ENCODE measurements at places on chromosomes 6 and 20.
A peak's percentile ranks its signal among the peaks of the same experiment; 100 is the strongest.

GRCh38 chr20:4193069-4193452, 177.7 kb upstream of the RNF24 start:
- DNase-seq, result no peak

DNA sequence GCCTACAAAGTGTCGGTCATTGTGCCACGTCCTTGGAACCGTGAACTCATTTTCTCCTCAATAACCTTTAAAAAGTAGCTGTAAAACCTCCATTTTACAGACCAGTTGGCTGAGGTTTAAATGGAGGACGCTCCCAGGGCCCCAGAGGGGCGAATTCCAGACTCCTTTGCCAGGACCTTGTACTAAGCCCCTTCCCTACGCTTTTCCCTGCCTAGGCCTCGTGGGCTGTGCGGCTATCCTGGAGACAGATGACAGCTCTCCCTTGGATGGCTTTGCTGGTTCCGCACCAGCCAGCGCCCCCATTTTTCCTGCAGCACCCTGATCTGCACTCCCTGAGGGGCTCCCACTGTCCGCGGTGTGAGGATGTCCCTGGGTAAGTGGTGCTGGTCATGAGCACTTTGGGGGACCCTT, 12.1 kb upstream of the SNHG17 start:
- no peak for DNase-seq

- DNase-seq, result no peak
These were observed 50.7 kb downstream of the DSTN start for GRCh38 chr20:17620371-17621228.

- DNase-seq, result no peak
These were observed 177.3 kb downstream of the CDKAL1 start for GRCh38 chr6:20711518-20711917.

GRCh38 chr6:30411515-30412207, 66.7 kb downstream of the RPP21 start:
- DNase-seq, result peak; percentile 19

- no peak for DNase-seq
These were observed 42.9 kb upstream of the MAP7 start for GRCh38 chr6:136592930-136593673.

- no peak for DNase-seq
These were observed 114.8 kb downstream of the PRND start for GRCh38 chr20:4836473-4836872.

- DNase-seq, result no peak
These were observed 70.2 kb upstream of the ADGRF1 start for GRCh38 chr6:47112317-47112716.

DNA sequence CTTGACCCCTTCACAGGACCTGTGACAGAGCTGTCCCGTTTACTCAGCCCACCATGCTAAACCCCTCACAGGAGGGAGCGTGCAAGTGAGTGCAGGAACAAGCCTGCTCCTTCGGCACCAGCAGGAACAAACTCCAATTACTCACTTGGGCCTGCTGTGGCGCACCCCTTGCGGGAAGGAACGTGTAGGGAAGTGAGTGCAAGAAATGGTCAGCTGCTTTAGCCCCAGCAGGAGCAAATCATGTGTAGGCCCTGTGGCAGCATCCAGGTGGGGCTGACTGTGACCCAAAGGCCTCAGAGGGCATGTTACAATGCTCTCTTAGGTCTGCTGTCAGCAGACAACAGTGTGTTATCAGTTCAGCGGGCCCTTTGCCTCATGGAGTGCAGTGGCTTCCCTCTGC, 574.4 kb downstream of the PRKN start:
- no peak for DNase-seq

DNA sequence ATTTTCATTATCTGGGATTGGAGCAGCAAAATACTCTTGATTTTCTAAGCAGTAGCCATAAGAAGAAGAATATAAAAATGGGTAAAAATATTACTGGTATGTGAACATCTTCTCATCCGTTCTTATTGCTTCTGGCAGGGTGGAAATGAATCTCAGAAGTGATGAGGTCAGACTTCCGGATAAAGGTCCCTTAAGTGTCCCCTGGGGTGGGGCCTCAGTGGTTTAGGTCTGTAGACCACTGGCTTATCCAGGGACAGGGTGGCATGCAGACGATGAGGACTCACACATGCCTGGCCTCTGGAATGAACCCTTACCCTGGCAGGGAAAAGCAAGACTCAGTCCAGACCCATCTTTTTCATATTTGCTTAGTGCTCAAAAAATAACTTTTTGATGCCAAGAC, 143.3 kb downstream of the UST start:
- no peak for DNase-seq

DNA sequence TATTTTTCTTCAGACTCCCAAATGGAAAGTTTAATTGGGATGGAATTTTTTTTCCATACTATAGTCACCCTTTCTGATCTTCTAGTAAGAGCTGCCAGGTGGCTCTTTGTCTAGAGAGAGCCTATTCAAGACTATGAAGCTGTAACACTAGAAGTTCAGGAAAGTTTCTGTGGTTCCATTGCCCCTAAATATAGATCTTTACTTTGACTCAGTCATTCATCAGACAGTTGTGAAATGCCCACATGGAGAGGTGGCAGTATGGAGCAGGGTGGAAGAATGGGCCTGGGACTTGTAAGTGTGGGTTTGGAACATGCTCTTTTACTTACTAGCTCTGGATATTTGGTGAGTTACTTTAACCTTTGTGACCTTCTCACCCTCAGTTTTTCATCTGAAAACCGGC, 87.8 kb downstream of the CTNNBL1 start:
- DNase-seq, result no peak

DNA sequence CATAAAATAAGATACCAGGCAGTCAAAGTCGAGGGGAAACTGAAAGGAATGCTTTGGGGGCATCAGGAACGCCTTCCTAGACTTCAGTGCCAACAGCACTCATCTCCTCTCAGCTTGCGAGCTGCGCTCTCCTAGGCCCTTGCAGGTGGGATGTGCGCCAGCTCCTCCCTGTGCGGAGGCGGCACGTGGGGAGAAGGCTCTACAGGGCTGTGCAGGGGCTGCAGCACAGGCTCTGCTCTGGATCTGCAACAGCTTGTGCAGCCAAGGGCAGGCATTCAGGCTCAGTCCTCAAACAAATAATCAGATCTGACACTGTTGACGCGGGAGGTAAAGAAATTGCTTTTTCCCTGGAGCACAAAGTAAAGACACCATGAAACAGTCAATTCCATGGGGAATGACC, 144.8 kb downstream of the TTLL2 start:
- no peak for DNase-seq

- DNase-seq, result no peak
These were observed 14.3 kb upstream of the PDSS2 start for GRCh38 chr6:107473660-107474059.

DNA sequence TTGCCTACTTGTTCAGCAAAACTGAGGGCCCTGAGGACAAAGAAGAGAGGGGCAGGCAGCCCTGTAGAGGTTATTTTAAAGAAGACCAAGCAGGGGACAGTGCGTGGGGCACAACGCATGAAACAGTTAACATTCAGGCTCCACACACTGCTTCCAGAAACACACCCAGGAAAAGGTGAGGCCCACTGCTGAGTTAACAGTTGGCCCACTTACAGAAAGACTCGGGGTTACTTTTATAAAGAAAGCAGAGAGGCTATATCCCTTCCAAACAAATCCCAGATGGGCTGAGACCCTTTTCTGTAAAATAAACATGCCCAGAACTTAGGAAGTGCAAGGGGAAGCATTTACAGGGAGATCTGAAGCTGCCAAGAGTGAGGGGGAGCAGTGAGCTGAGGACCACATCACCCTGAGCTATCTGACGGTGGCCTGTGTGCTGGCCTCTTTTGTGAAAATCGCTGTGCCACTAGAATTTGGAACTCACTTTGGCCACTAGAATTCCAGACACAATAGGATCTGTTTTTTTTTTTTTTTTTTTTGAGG, 49.8 kb upstream of the SSTR4 start:
- DNase-seq, result no peak

DNA sequence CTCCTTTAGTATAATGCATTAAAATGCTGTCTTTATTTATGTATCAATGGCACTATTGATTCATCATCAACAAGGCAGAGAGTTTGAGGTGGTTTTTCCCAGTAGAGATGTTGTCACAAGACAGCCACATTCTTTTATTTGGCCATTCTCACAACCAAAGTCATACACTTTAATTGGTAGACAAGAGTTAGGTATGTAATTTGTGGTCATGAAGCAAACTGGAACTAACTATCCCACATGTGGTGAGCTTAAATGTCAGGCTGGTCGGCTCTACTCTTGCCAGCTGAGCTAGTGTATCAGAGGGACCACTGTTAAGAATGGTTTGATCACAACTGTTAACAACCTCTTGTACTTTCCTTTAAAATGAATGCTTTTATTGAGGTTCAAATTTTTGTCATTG, 714.6 kb downstream of the CD109 start:
- no peak for DNase-seq

- no peak for DNase-seq
These were observed 4.8 kb downstream of the MICAL1 start for GRCh38 chr6:109450801-109451200.

- DNase-seq, result no peak
These were observed 389.9 kb downstream of the RNGTT start for GRCh38 chr6:88573561-88573960.

DNA sequence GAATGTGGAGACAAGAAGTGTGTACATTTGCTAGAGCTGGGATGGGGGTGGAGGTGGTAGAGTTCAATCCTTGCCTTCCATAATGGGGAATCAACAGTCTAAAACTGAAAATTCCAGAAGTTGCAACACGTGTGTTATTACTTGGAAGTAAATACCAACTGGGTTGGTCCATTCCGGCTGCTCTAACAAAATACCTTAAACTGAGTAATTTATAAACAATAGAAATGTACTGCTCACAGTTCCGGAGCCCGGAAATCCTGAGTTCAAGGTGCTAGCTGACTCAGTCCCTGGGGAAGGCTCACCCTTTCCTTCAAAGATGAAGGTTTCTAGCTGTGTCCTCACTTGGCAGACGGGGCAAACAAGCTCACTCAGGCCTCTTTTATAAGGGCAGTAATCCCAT, 59.0 kb downstream of the RIN2 start:
- no peak for DNase-seq

GRCh38 chr6:114304304-114304887, 38.4 kb downstream of the HS3ST5 start:
- no peak for DNase-seq

DNA sequence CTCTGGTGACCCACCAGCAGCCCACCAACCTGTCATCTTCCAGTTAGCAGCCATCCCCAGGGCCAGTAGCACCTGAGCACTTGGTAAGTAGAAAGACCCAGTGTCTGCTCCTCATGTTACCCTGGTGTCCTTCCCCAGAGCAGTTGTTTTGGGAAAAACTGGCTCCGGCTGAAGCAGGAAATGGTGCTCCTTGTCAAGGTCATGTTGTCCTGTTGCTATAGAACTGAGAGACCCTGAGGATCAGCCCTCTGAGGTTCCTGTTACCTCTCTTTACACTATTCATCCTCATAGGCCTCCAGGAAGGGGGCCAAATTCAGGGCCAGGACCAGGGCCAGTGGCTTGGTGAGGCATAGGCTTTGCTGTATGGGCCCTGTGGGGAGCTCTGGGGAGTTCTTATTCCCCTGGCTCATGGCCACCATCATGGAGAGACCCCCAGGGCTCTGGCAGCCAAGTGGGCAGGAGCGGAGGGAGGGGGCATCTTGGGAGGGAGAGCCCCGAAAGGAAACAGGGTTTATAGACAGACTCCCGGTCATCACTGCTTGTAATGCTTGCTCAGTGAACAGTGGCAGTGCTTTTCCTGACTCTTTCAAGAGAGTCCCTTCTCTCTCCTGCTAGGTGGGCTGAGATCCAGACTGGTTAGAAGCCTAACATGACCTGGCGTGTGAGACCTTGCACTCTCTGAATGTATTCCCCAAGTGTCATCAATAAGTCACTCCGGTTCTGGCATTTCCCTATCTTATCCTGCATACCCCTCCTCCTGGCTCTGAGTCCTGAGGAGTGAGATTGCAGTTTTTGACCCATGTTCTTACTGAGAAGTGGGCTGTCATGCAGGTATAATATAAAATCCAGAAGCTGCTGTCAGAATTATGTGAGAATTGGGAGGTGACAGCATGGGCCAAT, 50.7 kb downstream of the PPARD start:
- no peak for DNase-seq

Measured in stimulated activated CD8-positive, alpha-beta memory T cell treated with anti-CD3 and anti-CD28 coated beads, Interleukin-2, amount 100 ng/mL, for 1 hour (primary cell).